WERI-Rb-1 (cell line): ENCODE measurements at places on chromosomes 6 and 20.

GRCh38 chr6:37556881-37557644 is 57.4 kb upstream of the CCDC167 start:
- peak; percentile 64 for DNase-seq

DNA sequence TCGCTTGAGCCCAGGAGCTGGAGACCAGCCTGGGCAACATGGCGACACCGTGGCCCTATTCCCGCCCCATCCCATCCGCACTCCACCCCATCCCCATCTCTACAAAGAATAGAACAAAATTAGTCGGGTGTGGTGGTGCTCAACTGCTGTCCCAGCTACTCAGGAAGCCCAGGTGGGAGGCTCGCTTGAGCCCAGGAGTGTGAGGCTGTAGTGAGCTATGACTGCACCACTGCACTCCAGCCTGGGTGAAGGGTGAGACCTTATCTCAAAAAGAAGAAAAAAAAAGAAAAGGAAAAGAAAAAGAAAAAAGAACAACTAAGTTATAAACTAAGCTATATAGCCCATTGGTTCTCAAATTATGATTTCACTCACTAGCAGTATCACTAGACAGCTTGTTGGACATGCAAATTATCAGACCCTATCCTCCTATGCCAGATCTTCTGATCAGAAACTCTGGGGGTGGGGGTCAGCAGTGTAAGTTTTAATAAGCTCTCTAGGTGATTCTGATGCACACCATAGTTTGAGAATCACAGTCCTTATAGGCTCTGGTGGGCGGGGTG is 491 bp upstream of the ITCH start:
- DNase-seq, result no peak

DNA sequence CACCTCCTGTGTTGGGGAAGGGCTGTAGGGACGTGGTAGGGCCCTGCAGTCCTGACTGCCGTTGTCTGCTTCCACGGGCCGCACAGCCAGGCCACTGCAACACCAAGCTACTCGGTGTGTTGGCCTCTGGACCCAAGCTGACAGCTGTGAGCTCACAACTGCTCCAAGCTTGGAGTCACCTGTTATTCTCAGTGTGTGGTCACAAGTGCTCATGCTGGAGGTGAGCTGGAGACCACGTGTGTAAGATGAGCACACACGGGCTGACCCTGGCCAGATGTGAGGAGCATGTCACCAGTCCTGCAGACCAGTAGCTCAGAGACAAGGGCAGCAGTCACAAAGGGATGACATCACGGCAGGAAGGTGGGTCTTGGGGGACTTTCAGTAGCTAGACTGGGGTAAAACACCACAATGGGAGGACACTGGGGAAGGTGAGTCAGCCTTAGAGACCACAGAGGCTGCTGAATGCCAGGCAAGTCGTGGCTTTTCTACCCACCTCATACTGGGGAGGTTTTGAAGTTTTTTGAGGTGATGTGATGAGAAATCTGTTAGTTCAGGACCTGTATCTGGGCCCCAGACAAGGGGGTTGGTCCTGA is 87.3 kb downstream of the FAM120B start:
- DNase-seq, result no peak

DNA sequence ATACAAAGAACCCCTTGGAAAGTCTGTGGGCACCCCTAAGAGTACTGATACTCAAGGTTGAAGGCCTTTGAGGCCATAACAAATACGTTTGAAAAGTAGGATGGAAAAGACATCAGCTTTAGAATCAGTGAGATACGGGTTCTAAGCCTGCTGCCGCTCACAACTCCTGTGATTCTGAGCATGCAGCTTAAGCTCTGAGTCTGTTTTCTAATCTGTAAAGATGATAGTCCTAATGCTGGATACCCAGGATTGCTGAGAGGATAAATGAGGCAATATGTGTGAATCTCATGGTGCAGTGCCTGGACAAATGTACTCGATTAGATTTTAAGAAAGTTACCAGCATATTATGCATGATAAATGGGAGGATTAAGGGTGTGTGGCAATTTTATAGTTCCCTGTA is 321.0 kb upstream of the HSF2 start:
- DNase-seq, result peak; percentile 31

DNA sequence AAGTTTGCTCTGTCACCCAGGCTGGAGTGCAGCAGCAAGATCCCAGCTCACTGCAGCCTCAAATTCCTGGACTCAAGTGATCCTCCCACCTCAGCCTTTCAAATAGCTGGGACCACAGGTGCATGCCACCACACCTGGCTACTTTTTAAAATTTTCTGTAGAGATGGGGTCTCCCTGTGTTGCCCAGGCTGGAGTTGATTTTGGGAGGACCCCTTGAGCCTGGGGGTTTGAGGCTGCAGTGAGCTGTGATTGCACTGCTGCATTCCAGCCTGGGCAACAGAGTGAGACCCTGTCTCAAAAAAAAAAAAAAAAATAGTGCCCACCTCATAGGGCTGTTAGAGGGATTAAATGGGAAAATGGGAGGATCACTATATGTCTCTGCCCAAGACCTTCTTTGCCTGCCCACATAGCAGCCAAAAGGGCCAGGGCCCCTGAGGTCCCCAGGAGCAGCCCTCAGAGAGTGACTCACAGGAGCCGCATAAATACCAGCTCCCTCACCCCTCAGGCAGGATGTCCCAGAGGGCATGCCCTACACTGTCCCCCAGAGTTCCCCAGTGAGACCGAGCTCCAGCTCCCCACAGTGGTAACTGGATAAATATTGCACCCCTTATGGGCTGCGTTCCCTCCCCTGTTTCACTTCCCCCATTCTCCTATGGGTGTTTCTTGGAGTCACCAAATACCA is 11.7 kb upstream of the MDGA1 start:
- no peak for DNase-seq

DNA sequence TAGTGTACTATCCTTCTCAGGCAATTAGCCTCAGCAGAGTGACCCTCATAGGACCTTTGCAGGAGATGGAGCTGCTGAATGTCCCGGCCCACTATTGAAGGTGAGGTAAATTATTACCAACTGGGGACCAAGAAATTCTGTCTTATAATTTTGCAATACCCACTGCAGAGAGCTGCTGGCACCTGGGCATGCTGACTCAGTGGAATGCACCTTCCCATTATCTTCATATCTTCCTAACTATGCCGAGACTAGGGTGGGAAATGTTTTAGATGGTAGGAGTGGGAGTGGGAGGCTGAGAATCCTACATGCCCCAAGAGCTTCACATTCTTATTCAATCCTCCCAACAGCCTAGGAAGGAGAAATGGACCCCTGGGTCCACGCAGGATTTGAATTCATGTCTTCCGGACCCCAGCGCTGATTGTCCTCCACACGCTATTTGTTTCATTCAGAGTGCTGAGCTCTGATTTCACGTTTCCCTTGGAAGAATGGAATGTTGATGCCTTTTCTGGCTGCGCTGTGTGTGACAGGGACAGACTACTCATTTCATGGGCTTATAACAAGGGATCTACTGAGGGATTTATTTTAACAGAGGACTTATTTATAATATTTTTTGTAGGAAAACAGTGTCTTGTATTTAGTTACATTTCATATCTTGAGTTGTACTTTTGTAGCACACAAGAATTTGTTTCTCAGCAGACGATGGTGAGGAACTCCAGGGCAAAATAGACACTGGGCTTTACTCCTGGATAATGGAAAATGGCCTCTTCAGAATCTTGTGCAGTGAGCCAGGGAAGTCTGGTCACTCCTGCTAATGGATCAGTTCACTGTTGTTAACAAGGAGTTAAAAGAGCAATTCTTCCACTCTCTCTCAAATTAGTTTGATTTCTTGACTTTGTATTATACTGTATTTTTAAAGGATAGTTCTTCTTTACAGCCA is 66.4 kb downstream of the FYN start:
- DNase-seq, result no peak

DNA sequence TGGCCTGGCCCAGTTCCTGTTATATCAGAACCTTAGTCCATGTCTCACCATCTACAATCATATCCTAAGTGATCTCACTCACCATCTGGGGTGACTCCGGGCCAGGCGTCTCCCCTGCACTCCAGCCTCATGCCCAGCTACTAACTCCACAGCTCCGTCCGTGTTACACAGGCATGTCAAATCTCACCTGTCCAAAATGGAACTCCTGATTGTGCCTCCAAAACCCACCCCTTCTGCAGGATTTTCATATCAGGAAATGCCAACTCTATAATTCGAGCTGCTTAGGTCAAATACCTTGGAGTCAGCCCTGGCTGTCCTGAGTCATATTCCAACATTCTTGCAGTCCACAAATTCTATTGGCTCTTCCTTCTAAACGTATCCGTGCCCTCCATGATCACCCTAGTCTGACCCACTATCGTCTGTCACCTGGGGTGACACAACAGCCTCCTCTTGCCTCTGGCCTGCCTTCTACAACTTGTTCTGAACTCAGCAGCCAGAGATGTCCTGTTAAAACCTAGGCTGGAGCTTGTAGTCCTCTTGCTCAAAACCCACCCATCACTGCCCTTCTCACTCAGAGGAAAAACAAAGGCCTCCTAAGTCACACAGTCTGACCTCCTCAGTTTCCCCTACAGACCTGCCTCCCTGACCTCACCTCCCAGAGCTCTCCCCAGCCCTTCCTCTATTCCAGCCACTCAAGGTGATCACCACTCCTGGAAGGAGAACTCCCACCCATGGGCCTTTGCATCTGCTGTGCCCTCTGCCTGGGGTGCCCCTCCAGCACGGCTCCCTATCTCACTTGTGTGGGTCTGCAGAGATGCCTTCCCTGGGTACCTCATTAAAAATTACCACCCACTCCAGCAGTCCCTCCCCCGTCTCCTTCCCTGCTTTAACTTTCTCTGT is 85.3 kb upstream of the SIRPA start:
- no peak for DNase-seq

GRCh38 chr6:42769051-42769450 is 12.8 kb upstream of the BICRAL start:
- peak; percentile 47 for DNase-seq

GRCh38 chr6:167684276-167685104 is 142.2 kb upstream of the AFDN start:
- no peak for DNase-seq

- DNase-seq, result no peak
These were observed 325.4 kb downstream of the RNF144B start for GRCh38 chr6:18712595-18712994.

GRCh38 chr6:83609248-83609647 is 96.9 kb downstream of the PRSS35 start:
- no peak for DNase-seq

DNA sequence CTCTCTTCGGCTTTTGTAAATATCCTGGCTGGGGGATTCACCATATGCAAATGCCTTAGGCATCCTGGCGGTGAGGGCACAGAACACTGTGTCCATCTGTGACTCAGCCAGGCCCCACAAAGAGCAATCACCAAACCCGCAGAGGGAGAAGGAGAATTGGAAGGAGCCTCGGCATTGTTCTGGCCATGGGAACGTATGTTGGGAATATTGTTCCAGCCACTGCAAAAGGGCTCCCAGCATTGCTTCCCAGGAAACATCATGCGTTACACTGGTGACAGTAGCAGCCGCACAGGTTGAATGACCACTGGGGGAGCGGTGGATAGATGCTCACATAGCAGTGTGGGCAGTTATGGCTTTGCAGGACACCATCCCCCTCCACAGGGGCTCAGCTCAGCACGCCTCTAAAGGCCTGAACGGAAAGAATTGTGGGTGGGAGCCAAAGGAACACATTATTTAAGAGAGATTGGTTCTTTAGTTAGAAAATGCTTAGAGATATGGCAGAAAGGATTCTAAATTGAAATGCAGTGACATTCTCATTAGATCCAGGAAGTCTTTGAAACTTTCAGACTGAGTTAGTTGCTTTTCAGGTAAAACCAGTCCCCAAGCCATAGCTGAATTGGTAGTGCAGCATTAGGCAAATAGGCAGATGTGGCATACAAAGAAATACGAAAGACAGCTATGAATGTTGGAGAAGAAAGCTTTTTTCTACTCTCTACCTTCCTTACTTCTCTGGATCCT is 104.3 kb downstream of the RNF144B start:
- no peak for DNase-seq

- DNase-seq, result no peak
These were observed 12.3 kb downstream of the NHLRC1 start for GRCh38 chr6:18110162-18110561.

DNA sequence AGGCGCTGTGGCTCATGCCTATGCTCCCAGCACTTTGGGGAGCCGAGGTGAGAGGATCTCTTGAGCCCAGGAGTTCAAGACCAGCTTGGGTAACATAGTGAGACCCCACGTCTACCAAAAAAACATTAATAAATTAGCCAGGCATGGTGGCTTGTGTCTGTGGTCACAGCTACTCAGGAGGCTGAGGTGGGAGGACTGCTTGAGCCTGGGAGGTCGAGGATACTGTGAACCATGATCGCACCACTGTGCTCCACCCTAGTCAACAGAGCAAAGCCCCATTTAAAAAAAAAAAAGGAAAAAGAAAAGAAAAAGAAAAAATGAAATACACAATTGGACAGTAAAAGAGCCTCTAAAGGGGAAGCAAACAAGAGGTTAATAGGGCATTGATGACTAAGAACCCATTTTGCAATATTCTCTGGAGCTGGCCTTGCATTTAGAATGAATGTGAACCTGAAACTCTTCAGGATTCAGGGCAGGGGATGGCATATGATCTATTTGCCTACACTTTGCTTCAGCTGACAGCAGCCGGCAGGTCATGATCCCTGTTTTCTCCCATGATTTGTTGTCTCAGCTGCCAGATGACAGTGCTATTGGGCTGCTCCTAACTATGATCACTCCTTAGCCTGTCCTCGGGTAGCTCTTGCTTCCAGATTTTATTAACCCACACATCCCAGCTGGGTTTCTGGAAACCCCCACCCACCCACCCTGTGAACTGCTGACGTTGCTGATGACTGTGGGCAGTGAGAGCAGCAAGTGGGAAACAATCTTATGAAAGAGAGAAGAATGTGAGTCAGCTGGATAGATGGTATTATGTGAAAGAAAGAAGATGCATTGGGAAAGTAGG is 83.8 kb upstream of the ELOVL5 start:
- DNase-seq, result peak; percentile 62

- no peak for DNase-seq
These were observed 937 bp downstream of the TAF8 start for GRCh38 chr6:42051268-42051653.

- DNase-seq, result no peak
These were observed 128.2 kb downstream of the FRK start for GRCh38 chr6:115932481-115932880.

DNA sequence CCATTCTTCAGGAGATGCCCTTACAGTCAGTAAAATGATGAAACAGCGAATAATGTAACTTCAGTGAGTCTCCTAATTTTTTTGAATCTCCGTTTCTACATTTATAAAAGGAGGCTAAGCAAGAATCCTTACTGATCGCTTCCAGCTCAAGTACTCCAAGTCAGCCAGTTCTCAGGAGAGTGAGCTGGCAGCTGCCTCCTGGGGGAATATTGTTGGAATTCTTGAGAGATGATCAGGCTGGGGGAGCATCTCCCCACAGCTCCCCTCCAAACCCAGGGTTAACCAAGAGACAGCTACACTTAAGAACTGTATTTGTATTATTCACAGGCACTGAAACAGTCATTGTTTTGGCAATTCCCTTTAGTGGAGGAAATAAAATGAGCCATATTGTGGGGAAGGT is 89.1 kb upstream of the PCSK2 start:
- no peak for DNase-seq

GRCh38 chr20:17394411-17394810 is 136.8 kb downstream of the BFSP1 start:
- no peak for DNase-seq
